ENCODE measurements at places on chromosomes 1 and 21. TPM values are rescaled to one million over a fixed set of nuclear protein-coding genes. Genes with fewer than 3 reads are reported as not detected.
A peak's percentile ranks its signal among the peaks of the same experiment; 100 is the strongest.

- DNase-seq = no peak
These were observed 2.4 kb upstream of the WNT9A start for GRCh38 chr1:227949954-227950734.

DNA sequence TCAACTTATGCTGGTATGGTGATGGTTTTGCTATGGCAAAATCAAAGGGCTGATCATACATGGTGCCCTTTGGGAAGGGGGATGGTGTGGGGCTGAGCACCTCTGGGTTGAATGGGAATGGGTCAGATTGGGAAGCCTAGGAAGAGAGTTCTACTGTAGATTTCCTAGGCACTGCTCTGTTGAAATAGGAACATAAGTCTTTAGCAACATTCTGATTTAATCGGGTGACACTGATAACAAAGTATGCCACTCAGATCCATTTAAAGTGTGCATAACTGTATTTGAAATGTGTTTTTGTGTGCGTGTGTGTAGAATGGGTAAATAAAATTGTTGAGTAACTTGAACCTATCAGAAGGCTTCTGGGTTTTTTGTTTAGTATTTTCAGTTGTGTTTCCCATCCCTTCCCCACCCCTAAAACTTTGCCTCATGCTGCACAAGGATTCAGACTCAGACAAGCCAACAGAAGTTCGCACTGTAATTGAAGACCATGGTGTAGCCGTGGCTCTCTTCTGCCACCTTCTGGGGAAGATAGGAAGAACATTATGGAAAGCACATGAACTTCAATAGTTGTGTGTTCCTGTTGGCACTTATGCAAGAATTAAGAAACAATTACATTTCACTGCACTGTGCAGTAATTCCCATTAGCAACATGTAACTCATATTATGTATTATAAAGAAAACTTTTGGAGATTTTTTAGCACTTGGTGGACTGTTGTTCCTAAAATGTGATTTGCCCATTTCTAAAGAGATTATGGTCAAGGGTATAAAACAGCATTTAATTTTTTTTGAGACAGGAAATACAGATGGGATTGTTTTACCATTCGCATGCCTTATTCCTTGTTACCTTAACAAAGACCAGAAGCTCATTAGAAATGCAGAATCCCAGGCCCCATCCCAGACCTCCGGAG lies 10.9 kb upstream of the C4BPB start:
- DNase-seq = peak; percentile 74

GRCh38 chr1:180188091-180188506 lies 33.4 kb downstream of the QSOX1 start:
- DNase-seq = peak; percentile 84

The RPE65 gene
- not detected for total RNA-seq
